M059J (cell line): ENCODE measurements at places on chromosomes 13 and 19. TPM values are rescaled to one million over a fixed set of nuclear protein-coding genes. Genes with fewer than 3 reads are reported as not detected.

Gene CELF5
- total RNA-seq: not detected in 2 replicates

Gene FSD1
- 11.7 and 14.7 TPM in 2 replicates for total RNA-seq

Gene SLC25A41
- not detected in 2 replicates for total RNA-seq

Gene PSG11
- total RNA-seq: 0.49 and 0.69 TPM in 2 replicates

Gene ZSWIM4
- total RNA-seq: 3.6 and 12.2 TPM in 2 replicates

Gene GFY
- not detected in 2 replicates for total RNA-seq

Gene MAST3
- total RNA-seq: 2.3 and 4.6 TPM in 2 replicates
